ENCODE measurements at places on chromosomes 16 and 17.

DNA sequence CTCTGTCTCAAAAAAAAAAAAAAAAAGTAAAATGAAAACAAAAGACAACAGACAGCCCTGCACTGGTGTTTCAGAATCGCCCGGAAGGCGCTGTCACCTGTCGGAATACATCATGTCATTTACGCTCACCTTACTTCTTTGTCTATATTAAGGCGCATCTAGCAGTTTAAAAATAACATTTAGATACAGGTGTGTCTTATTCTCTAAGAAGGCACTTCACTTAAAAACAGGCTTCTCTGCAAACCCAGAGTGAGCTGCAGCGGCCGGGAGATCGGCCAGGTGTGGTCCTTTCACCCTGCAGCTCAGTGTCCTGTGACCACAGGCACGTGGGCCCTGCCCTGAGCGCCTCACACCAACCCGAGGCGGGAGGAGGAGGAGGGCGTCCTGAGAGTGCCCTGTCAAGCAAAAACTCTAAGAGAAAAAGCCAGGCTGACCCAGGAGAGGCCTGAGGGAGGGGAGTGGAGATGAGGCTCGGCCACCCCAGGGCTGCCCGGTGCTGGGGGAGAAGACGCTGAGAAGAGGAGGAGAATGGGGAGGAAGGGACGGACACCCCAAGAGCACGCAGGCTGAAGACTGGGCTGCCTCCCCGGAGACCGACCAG lies 3.3 kb upstream of the LMF1 start:
- no peak for DNase-seq

DNA sequence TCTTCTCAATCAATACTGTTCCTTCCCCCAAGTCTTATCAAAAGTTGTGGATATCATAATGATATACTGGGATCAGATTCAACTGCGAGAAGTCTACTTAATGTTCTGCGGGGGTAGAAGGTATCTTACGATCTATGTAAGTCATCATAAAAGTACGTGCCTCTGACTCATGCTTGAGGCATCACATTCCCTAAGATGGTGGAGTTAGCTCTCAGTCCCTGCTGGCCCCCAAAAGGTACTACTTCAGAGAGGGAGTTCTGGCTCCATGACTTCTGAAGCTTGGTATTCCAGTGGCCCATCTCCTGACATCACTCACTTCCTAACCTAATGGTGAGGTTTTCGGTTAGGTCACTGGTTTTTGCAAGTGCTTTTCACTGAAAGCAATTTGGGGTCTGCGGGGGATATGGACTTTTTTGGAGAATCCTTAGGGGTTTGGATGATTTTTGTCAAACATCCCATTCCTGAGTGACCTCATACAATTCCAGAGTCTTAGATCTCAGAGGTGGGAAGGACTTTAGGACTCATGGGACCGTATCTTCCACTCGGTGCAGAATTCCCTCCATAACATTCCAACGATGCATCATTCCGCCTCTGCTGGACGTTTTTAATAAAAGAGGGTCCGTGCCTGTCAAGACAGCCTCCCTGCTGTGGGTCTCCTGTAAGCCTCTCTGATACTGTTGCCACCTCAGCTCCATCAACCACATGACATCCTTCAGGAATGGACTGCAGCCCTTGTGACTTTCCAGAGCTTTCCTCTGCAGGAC lies 74.3 kb downstream of the DYNLRB2 start:
- no peak for DNase-seq

DNA sequence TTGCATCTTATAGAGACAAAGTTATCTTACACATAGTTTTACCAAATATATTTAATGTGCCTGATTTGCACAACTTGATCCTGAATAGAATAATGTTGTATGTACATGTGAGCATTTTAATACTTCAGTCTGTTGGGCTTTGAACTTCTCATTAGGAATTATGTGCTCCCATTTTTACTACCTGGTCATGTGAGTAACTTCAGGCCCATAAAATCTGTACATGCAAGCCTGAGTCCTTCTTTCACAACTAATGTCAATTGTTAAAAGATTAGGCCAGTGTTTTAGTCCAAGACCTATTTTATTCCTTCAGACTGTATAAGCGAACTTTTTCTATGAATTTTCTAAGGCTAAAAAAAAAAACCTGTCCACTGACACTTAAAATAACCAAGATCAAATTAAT lies 715.4 kb downstream of the CDH8 start:
- DNase-seq = no peak

- DNase-seq = no peak
Measured at GRCh38 chr17:50440172-50440837, 14.3 kb downstream of the ACSF2 start.

DNA sequence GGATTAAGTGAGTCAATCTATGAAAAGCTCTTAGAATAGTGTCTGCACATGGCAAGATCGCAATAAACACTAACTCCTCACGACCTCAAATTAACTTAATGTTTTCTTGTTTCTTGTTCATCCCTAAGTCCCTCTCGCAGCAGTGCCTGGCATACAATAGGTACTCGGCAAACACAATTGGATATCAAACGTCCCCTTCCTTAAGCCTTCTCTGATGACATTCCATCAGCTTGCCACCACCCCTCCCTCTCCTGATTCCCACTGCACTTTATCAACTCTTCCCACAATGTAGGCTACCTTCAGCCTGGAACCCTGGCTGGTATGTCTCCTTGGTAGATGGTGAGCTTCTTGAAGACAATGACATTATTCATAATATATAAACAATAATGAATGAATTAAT lies 33.3 kb downstream of the CCDC42 start:
- no peak for DNase-seq

DNA sequence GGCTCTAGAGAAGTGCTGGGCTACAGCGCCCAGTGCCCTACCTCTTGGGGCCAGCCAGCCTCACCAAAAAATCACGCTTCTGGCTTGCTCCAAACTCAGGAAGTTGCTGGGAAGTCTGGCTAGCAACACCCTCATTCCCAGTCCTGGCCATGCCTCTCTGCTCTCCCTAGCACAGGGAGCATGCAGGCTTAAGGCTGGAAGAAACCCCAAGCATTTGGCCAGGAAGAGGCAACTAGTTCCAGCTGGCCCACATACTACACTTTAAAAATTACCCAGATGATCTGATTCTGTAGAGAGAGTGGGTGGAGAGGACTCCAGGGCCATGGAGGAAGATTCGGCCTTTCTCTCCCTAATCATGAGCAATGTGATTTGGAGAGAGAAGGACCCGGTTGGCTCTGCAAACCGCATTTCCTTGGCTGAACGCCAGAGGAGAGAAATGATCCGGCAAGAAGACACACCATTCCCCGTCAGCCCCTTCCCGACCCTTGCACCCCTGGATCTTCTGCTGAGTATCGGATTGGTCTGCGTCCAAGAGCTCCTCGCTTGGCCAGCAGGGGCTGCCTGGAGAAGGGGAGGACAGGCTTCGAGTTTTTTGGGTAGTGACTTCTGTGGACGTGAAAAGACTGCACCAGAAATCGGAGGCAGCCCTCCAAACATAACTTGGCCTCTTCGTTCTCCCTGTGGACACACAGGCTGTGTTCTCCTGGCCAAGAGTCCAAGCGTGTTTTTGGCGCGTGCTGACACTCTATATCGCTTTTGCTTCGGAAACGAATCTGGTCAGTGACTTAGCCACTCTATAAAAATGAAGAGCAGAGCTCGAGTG lies 406.3 kb downstream of the WWOX start:
- no peak for DNase-seq

DNA sequence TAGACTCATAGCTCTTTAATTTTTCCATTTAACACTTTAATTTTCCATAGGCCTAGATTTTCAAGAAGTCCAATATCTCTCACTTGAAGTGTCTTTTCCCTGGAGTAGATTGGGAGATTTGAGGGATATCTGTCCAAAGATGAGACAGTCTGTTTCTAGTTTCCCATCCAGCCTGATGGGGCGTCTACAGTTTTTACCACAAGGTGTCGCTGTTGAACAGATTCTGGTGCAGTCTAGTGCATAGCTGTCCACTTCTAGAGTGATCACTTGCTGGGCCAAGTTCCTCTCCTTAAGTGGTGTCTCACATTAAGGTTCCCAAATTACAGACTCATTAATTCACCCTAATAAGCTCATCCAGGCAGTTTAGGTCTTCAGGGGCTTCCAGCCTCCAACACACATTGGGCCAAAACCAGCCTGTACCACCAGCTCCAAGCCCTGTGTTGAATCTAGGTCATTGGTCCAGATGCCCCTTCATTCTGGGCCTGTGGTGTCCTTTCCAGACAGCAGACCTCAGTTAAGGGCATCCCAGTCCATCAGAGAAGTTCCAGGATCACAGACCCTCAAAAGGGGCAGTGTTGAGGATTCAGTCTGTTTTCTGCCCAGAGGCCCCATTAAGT lies 9.4 kb downstream of the SNX20 start:
- peak; percentile 43 for DNase-seq

DNA sequence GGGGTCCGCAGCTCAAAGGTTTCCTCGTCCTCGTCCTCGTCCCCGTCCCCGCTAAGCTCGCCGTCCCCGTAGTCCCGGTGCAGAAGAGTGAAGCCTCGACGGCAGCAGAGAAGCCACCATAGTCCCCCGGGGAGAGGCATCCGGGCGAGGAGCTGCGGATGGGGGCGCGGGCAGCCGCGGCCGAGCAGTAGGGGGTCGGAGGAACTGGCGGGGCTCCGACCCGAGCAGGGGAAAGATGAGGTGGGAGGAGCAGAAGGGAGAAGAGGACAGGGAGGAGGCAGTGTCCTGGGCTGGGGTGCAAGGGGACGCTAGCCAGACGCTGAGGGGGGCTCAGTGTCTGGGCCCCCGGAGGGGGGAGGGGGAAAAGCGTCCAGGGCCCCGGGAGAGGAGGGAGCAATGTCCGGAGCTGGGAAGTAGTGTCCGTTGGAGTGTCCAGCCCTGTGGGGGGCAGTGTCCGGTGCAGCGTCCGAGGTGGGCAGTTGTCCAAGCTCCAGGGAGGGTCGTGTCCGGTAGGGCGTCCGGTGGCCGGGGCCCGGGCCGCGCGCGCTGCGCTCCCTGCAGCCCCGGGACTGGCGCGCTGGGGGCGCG lies at the start of gene PLEKHH3:
Gene PLEKHH3, minus strand, starts transcription at position 571 of the 588 bp plus-strand sequence. Its CDS starts 431 bp downstream, at position 140.
- DNase-seq = no peak

DNA sequence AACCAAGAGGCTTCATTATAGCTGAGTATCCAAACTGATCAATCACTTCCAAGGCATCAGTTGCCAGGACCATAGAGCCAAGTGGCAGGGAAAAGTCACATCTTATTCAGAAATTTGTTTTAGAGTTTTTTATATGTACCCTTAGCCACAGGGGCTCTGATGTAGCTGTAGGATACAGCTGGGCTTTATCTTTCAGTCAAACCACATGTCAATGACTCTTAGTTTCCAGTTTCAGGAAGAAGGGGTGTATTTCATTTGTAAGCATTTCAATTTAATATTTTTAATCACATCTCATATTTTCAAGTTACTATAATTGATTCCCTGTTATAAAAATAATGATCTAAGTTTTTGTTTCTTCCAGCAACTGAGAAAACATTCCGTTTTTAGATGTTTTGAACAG lies 2.9 kb upstream of the FLCN start:
- DNase-seq = no peak

- DNase-seq = no peak
Measured at GRCh38 chr17:21194703-21195102, 19.3 kb downstream of the TMEM11 start.

DNA sequence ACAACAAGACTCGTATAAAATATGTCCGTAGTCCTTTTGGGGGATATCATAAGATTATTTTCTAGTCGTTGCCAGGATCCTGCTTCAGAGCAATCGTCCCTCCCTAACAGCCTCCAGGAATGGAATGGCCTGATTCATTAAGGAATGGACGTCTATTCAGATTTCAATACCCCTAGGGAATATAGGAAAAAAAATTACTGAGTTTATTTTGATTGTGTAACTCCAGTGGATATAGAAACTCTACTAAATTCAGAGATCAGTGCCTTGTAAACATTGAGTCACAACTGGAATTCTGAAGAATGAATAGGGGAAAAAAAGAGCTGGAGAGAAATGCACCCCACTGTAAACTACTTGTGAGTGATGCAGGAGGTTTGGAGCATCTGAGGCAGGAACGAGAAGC lies 1171.5 kb upstream of the GOT2 start:
- DNase-seq = no peak

DNA sequence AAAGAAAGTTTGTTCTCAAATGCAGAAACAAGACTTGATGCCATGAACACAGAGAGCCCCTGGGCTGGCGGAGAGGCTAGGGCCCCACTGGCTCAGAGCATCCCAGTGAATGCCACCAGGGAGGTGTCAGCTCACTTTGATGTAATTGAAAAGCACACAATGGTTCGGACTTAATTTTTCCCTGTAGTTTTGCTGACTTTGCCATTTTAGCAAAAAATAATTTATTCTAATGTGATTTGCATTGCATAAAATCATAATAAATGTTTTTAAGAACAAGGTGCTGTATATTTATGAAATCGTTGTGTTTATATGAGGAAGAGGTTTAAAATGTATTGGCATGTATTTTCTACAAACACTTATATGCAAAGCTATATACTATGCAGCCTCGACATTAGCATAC lies 140.5 kb downstream of the HS3ST4 start:
- no peak for DNase-seq
